ENCODE measurements at places on chromosomes 4 and X.
A peak's percentile ranks its signal among the peaks of the same experiment; 100 is the strongest.

DNA sequence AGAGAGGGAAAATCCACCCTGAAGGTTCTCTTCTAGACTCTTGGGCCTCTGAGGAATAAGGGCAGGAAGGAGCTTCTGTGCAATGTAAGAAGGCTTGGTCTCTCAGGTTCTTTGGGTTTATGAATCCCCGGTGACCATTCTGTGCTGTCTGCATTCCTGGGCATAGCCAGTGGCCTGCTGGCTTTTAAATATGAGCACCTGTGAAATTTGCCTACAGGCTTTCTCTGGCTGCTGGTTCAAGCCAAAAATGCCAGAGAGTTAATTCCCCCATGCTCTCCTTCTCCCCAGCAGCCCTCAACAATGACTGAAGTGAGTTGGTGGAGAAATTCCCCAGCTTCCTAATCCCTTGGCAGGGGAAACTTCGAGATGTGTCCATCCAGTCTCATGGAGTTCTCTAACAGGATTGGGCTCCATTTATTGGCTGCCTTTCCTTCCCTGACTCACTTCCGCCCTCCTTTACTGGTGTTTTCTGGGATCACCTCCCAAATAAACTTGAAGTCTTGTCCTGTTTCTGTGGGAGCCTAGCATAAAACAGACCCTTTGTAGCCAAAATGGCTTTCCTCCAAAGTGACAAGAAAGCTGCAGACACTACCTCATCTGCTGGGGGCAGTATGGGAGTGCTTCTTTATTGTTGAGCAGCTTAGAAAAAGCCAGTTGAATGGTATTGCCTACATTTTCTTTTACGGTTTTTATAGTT, 179.4 kb upstream of the CASK start:
- peak; percentile 2 for DNase-seq

GRCh38 chr4:184471881-184472613, 2.3 kb downstream of the IRF2 start:
- DNase-seq = no peak

GRCh38 chr4:174110180-174110579, 173.3 kb downstream of the FBXO8 start:
- DNase-seq = no peak

DNA sequence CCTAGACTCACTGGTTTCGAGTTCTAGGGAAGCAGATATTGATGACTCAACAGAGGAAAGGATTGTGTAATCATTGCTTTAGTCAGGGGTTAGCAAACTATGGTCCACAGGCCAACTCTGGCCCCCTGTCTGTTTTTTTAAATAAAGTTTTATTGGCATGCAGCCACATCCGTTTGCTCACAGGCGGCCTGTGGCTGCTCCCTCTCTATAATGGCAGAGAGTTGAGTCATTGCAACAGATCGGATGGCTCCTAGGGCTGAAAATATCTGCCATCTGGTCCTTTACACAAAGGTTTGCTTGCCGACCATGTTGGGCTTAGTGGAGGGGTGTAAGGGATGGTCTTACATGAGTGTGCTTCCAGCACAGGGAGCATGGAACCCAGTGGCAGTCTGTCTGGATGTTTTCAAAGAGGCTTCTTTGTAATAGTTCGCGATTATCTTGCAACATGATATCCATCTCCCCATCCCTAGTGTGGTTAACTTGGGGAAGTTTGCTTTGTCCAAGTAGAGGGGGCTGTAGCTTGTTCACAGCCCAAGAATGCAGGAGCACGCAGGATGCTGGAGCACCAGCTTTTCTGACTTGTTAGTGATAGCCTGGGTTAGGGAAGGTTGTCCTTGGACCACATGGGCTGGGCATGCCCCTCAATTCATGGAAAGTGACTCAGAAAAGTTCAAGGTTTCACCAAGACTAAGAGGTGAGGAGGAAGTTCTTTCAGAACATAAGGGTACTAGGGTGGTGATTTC, 59.3 kb upstream of the CLDN34 start:
- no peak for DNase-seq

DNA sequence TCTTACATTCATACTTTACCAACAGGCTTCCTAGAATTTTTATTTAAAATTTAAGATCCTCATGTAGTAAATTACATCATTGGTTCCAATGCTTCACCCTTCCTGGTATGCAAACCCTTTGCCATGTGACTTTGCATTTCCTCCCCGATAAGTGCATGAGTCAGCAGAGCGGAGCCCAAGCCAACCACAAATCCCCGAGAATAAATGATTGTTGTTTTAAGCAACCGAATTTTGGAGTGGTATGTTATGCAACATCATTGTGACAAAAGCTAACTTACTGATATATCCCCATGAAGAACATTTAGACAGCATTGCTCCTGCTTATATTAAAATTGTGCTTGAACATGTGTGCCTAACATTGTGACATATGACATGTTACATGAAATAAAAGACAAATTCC, 199.4 kb upstream of the DDX53 start:
- peak; percentile 3 for DNase-seq

GRCh38 chrX:106973433-106974149, 26.4 kb downstream of the MORC4 start:
- DNase-seq = no peak

DNA sequence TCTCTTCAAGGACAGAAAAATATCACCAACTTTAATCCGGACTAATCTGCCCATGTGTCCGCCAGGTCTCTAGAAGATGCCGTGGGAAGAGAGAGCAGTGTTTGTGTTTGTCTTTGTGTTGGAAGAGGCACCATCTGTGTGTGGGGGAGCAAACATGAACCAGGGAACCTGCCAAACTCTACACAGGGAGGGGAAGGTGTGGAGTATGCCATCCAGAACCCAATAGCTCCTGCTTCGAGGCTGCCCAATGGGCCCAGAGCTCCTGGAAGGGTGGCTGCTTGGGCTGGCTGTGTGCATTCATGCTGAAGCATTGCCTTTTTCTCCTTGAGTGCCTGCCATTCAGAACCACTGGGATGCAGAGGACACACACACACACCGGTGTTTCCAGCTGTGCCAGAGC, 536.2 kb downstream of the MID1IP1 start:
- DNase-seq = no peak
